ENCODE measurements at places on chromosomes 16 and 17.
A peak's percentile ranks its signal among the peaks of the same experiment; 100 is the strongest.

DNA sequence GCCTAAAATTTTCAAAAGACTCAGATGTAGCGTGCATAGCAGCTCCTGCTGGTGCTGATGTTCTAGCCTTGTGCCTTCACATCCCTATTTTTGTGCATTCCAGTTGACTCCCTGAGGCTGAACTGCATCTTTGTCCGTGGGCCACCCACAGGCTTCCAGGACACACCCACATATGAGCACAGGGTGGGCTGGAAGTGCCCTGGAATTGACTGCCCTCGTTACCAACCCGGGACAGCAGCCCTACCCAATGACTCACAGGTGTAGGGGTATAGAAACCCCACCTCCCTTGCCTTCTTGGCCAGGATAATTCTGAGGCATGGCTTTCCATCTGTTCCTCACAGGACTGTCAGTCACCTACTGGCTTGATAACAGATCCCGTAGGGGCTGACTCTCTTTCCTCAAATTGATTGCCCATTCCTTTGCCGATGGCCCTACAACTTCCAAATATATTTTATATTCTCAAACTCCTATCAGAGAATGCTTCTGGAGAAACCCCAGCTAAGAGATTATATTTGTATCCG, 65.9 kb upstream of the CDH13 start:
- H3K4me3 ChIP-seq: no peak overlapping the region
- peaks cover 6% of the 10 kb centered on the region for H3K27me3 ChIP-seq
- H3K27ac ChIP-seq: no peak overlapping the region
- H3K36me3 ChIP-seq: no peaks in the 10 kb centered on the region
- DNase-seq: no peak
- no peaks in the 10 kb centered on the region for H3K4me1 ChIP-seq

DNA sequence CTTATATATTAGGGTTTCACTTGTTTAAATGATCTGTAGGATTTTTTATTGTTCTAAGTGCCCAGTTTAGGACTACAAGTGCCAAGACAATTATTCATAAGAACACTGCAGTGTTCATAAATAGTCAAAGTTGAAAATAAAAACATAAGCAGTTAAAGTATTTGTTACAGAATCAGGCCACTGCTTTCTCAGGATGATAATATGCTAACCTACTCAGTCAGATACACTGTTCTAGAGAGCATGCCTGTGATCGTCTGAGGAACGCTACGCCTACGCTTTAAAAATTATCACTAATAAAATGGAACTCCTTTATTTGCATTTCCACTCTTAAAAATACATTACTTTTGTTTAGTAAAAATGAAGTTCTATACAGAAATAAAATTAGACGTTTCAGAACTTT, 37.4 kb upstream of the TRAP1 start:
- H3K27ac ChIP-seq: no peak overlapping the region
- peaks cover 7% of the 10 kb centered on the region for H3K4me1 ChIP-seq
- DNase-seq: no peak
- no peaks in the 10 kb centered on the region for H3K27me3 ChIP-seq

- peak; percentile 47 for DNase-seq
- peaks cover 66% of the 10 kb centered on the region for H3K4me1 ChIP-seq
- peak overlapping the region; percentile 86 for H3K27ac ChIP-seq
These were observed 18.0 kb downstream of the GRB7 start for GRCh38 chr17:39755554-39756379.

DNA sequence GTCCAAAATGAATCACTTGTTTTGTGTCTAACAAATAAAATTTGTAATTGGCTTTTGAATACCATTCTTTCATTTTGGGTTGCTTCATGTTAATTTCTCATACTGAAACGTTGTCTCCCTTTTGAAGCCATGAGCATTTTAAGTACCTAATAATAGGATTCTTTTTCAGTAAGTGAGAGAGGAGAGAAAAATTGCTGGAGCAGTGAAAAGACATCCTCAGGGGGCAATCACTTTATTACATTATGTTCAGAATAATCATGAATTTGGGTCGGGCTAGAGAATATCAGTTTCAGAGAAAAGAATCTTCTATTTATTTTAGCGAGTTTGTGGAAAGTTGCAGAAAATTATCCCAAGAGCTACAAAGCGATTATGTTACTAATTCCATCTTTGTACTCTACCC, 96.8 kb downstream of the CNTNAP4 start:
- no peak overlapping the region for H3K4me3 ChIP-seq
- H3K27me3 ChIP-seq: no peaks in the 10 kb centered on the region
- H3K36me3 ChIP-seq: no peaks in the 10 kb centered on the region

DNA sequence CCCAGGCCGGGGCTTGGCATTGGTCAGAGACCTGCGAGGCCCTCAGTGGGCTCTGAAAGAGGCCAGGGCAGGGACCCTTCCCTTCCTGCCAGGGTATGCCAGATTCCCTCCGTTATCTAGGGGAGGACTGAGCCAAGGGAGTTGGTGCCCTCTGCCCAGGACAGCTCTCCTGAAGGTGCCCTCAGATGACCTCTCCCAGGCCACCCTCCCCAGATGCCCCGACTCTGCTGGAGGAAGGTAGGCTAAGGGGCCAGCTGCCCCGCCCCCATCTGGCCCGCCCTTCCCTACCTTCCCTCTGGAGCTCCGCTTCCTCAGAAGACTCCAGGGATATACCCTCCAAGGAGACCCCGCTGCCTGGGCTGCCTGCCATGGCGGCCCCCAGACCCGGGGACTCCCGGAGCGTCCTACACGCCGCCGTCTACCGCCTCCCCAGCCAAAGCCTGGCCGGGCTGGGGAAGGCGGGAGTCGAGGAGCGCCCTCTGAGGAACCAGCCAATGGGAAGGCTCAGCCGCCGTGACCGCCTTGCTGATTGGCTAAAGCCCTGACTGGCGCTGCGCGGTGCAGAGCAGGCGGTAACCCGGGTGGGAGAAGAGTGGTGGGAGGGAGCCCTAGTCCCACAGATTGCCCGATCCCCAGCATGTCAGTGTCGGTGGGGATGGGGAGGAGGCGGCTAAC, 7.0 kb downstream of the MPP2 start:
- peaks cover 9% of the 10 kb centered on the region for H3K4me1 ChIP-seq
- no peaks in the 10 kb centered on the region for H3K36me3 ChIP-seq
- peak overlapping the region; percentile 73 for H3K4me3 ChIP-seq

DNA sequence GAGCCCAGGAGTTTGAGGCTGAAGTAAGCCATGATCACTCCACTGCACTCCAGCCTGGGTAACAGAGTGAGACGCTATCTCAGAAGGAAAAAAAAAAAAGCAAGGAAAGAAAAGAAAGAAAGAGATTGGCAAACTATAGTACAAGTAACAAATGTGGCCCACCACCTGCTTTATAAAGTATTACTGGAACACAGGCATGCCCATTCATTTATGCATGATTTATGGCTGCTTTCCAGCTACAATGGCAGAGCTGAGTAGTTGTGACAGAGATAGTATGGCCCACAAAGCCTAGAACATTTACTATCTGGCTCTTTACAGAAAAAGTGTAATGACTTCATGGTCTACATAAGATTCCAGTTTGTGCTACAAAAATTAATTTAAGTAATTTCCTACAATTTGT, 23.6 kb downstream of the C16orf87 start:
- no peak overlapping the region for H3K27ac ChIP-seq
- H3K36me3 ChIP-seq: peaks cover 36% of the 10 kb centered on the region
- DNase-seq: no peak

GRCh38 chr17:64653325-64653984, 8.7 kb downstream of the SMURF2 start:
- H3K27ac ChIP-seq: no peak overlapping the region
- peaks cover 32% of the 10 kb centered on the region for H3K4me1 ChIP-seq
- no peak for DNase-seq
- H3K27me3 ChIP-seq: no peaks in the 10 kb centered on the region
- H3K36me3 ChIP-seq: peaks cover 6% of the 10 kb centered on the region

GRCh38 chr16:74825016-74825415, 50.4 kb upstream of the FA2H start:
- H3K4me3 ChIP-seq: no peak overlapping the region
- H3K4me1 ChIP-seq: no peaks in the 10 kb centered on the region
- no peaks in the 10 kb centered on the region for H3K36me3 ChIP-seq
- H3K27ac ChIP-seq: no peak overlapping the region

GRCh38 chr17:75685499-75685898, 18.4 kb downstream of the SAP30BP start:
- H3K27me3 ChIP-seq: no peaks in the 10 kb centered on the region
- no peak overlapping the region for H3K27ac ChIP-seq
- H3K4me3 ChIP-seq: no peak overlapping the region

- peaks cover 1% of the 10 kb centered on the region for H3K36me3 ChIP-seq
- H3K27ac ChIP-seq: peak overlapping the region; percentile 87
- peak; percentile 63 for DNase-seq
- H3K4me1 ChIP-seq: peaks cover 7% of the 10 kb centered on the region
- H3K4me3 ChIP-seq: peak overlapping the region; percentile 78
These were observed 772 bp upstream of the CHCT1 start for GRCh38 chr17:60421273-60422161.

GRCh38 chr17:31743797-31744196, 115.2 kb downstream of the COPRS start:
- H3K4me3 ChIP-seq: no peak overlapping the region
- H3K4me1 ChIP-seq: peaks cover 4% of the 10 kb centered on the region
- H3K36me3 ChIP-seq: no peaks in the 10 kb centered on the region
- H3K27ac ChIP-seq: no peak overlapping the region

DNA sequence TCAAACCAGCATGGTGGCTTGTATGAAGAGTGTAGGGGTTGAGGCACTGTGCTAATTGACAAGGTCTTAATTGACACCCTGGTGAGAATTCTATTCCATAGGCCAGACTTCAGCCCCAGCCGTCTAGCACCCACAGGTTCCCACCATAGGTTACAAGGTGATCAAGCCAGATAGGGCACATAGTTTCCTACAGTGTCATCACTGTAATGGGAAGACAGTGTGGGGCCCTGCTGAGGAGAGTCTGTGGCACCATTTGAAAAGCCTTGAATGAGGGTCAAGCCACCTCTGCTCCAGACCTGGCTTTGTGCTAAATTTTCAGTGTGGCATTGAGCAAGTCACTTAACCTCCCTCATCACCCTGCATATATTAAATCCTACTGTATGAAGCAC, 36.2 kb downstream of the YPEL2 start:
- no peak overlapping the region for H3K4me3 ChIP-seq
- DNase-seq: no peak
- peaks cover 57% of the 10 kb centered on the region for H3K4me1 ChIP-seq

DNA sequence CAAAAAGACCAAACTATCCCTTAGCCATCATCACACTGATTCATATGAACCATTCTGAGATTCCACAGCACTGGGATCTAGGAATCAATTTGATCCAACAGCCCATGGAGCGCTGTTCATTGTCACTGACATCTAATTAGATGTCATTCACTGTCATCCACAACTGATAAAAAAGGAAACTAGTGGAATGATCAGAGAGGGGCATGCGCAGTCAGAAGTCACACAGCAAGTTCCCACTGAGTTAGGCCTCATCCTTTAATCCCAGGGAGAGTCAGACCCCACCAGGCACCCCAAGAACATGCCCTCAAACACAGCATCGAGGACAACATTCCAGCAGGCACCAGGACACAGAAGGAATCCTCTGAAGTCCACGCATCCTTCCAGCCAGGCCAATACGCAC, 88.5 kb downstream of the ZNF423 start:
- H3K4me1 ChIP-seq: no peaks in the 10 kb centered on the region
- no peaks in the 10 kb centered on the region for H3K36me3 ChIP-seq
- H3K4me3 ChIP-seq: no peak overlapping the region
- no peak for DNase-seq

DNA sequence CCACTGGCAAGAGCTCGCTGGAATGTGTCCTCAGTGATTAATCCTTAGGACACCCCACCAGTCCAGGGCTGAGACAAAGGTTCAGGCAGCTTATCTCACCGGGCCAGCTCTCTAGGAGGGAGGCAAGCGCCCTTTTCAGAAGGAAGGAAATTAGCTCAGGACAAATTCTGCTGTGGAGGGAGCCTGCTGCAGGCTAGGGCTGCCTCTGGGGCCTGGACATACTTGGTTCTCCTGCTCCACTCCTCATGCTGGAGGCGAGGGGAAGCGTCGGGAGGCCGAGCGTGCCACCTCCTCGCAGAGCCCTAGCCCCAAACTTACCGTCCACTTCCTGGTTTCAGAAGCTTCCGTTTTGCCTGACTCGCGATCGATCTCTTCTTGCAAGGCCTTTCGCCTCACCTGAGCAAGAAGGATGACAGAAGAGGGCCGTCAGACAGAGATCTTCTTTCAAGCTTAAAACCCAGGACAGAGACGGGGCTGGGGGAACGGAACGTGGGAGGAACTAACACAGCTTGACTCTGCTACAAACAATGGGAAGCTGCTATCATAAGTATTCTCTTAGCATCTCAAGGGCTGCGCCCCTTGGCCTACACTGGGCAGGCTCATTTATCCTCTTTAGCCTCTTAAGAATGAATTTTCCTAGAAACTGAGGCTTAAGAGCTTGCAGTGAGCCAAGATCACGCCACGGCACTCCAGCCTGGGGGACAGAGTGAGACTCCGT, 7.7 kb downstream of the KNOP1 start:
- H3K4me3 ChIP-seq: no peak overlapping the region
- no peak for DNase-seq
- no peaks in the 10 kb centered on the region for H3K27me3 ChIP-seq
- peaks cover 12% of the 10 kb centered on the region for H3K4me1 ChIP-seq

DNA sequence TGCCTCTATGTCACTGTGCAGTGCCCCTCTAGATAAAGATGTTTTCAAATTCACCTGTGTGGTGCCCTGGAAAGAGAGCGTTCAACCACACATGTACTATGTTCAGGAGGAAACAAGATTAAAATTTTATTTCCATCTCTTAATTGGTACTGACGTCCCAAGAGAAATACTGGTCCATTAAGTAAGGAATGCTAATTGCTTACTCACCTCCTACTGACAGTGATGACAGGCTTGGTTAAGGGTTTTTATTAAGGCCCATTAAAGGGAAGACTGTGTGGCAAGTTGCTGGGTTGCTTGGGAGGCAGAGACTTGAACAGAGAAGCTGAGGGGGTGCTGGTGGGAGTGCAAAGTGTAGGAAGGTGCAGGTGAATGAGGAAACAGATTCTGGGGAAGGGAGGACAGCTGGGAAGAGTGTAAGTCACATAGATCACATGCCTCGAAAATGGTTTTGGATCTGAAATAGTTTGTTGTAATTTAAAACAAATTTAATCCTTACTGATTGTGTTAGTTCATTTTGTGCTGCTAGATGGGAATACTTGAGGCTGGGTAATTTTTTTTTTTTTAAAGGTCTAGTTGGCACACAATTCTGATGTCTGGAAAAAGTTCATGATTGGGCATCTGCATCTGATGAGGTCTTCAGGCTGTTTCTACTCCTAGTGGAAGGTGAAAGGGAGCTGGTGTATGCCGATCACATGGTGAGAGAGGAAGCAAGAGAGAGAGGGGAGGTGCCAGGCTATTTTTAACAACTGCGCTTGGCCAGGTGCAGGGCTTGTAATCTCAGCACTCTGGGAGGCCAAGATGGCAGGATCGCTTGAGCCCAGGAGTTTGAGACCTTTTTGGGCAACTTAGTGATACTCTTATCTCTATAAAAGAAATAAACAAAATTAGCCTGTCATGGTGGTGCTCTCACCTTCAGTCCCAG, 140.5 kb downstream of the CACNG3 start:
- peaks cover 5% of the 10 kb centered on the region for H3K27me3 ChIP-seq
- no peaks in the 10 kb centered on the region for H3K36me3 ChIP-seq
- no peak overlapping the region for H3K27ac ChIP-seq
- DNase-seq: no peak
- no peak overlapping the region for H3K4me3 ChIP-seq
- no peaks in the 10 kb centered on the region for H3K4me1 ChIP-seq

GRCh38 chr17:36722121-36722902, 120.9 kb downstream of the MRM1 start:
- peak; percentile 83 for DNase-seq
- H3K4me3 ChIP-seq: peak overlapping the region; percentile 79
- H3K4me1 ChIP-seq: peaks cover 56% of the 10 kb centered on the region
- peaks cover 11% of the 10 kb centered on the region for H3K36me3 ChIP-seq
- H3K27me3 ChIP-seq: peaks cover 5% of the 10 kb centered on the region
- H3K27ac ChIP-seq: peak overlapping the region; percentile 95

- H3K4me1 ChIP-seq: peaks cover 25% of the 10 kb centered on the region
- no peaks in the 10 kb centered on the region for H3K27me3 ChIP-seq
- H3K4me3 ChIP-seq: peak overlapping the region; percentile 94
- H3K36me3 ChIP-seq: peaks cover 28% of the 10 kb centered on the region
These were observed 567 bp downstream of the OSBPL7 start for GRCh38 chr17:47821031-47821423.

Measured in activated T-helper 1 cell treated with anti-CD3 and anti-CD28 coated beads, Interleukin-12 subunit alpha, Interleukin-12 subunit beta, Interleukin-2, Interleukin-4 antibody, amounts not matched to agents 30 ng/mL and 10 ng/mL and 1 ng/mL, durations not matched to agents 14 hours and 24 hours and 36 hours (primary cell).